ENCODE measurements at places on chromosomes 7 and 10.
A peak's percentile ranks its signal among the peaks of the same experiment; 100 is the strongest.

- peaks cover 22% of the 10 kb centered on the region for H3K4me1 ChIP-seq
- peaks cover 5% of the 10 kb centered on the region for H3K36me3 ChIP-seq
- H3K27ac ChIP-seq = peak overlapping the region; percentile 7
Measured at GRCh38 chr10:69914398-69915214, 112.9 kb downstream of the COL13A1 start.

- H3K27ac ChIP-seq = no peak overlapping the region
- DNase-seq = no peak
- no peaks in the 10 kb centered on the region for H3K27me3 ChIP-seq
- no peaks in the 10 kb centered on the region for H3K36me3 ChIP-seq
Measured at GRCh38 chr10:76190634-76191270, 759.3 kb downstream of the LRMDA start.

DNA sequence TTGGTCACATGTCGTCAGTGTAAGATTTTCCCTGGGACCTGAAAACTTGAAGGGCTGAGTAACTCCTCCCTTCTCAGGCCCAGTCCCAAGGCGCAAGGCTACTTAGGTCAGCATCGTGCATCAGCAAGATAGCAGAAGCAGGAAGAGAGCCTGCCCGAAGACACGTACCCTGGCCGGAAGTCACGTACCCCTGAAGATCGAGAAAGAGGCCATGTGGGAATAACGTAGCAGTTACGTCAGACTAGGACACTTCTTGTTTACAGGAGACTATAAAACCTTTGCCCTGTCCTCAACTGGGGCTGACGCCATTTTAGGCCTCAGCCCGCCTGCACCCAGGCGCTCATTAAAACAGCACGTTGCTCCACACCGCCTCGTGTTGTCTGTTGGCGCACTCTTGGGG, 114.3 kb upstream of the GALNT17 start:
- H3K27ac ChIP-seq = no peak overlapping the region
- no peaks in the 10 kb centered on the region for H3K36me3 ChIP-seq
- no peaks in the 10 kb centered on the region for H3K4me1 ChIP-seq
- no peaks in the 10 kb centered on the region for H3K27me3 ChIP-seq
- H3K4me3 ChIP-seq = no peak overlapping the region

DNA sequence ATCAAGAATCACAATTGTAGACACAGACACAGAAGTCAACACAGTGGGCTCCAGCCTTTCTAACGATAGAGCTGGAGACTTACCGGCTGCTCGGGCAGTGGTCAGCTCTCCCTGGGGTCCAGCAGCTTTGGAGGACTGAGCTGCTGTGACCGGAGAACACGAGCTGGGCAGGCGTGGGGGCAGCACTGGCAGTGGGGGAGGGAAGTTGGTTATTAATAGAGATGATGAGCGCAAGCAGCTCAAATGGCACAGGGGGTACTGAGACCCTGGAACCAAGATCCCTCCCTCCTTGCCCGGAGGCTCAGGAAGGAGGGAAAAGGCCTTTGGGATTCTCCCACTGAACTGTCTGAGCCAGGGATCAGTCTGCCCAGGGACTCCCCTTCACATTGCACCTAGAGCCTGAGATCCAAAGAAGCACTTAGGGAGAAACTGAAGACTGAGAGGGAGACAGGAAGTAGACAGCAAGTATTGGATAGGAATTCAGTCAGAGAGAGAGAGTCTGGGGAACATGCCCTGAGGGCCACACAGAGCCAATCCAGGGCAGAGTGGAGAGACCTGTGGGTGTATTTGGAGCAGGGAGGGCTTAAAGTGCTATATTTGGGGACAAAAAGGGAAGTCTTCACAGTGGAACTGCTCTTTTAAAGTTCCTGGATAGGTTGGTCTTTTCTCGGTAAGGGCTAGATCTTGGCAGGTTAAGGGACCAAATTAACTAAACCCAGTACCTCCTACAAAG, at the start of gene MYOZ1:
Gene MYOZ1 (minus strand): TSS at position 147 of the 733 bp plus-strand sequence. CDS start 1,457 bp downstream, outside the sequence.
- no peaks in the 10 kb centered on the region for H3K36me3 ChIP-seq
- no peaks in the 10 kb centered on the region for H3K4me1 ChIP-seq
- no peak for DNase-seq

DNA sequence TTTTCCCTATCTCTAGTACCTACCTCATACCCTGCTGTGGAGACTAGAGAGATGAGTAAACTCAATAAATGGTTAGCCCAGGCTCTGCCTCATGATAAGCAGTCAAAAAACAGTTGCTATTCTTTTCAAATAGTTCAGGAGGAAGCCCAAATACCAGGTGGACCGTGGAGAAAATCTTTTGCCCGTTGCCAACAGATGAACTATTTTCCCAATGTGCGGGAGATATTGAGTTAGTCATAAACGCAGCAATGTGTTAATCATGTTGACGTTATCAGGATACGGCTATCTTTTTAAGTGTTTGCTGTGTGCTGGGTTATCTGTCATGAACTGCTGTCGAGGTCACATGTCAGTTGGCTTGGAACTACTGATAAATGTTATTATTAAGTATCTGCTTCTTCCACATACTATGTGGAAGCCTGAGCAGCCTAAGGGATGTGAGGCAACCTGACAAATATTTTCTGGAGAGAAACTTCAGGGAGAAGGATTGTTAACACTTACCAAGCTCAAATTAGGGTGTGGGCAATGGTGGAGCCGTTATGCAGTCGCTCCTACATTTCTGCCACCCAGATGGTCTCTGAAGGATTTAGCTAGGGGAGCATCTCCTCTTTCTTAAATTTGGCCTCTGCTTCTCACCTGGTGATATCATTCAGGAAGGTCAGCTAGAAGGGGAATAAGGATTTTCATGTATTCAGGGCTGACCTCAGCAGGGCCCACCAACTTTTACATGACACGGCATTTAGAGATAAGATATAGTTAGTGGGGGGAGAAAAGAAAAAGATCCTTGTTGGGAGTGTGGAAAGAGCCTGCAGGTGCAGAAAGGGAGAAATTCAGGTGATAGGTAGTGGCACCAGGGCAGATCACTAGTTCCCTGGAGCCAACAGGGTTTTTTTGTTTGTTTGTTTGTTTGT, 33.5 kb upstream of the SLC26A3 start:
- H3K4me1 ChIP-seq = no peaks in the 10 kb centered on the region
- H3K27me3 ChIP-seq = no peaks in the 10 kb centered on the region
- H3K4me3 ChIP-seq = no peak overlapping the region
- DNase-seq = no peak
- H3K36me3 ChIP-seq = no peaks in the 10 kb centered on the region

GRCh38 chr7:110296321-110296720, 794.6 kb upstream of the LRRN3 start:
- no peaks in the 10 kb centered on the region for H3K27me3 ChIP-seq
- no peak overlapping the region for H3K4me3 ChIP-seq
- H3K36me3 ChIP-seq = no peaks in the 10 kb centered on the region
- no peaks in the 10 kb centered on the region for H3K4me1 ChIP-seq
- no peak for DNase-seq

DNA sequence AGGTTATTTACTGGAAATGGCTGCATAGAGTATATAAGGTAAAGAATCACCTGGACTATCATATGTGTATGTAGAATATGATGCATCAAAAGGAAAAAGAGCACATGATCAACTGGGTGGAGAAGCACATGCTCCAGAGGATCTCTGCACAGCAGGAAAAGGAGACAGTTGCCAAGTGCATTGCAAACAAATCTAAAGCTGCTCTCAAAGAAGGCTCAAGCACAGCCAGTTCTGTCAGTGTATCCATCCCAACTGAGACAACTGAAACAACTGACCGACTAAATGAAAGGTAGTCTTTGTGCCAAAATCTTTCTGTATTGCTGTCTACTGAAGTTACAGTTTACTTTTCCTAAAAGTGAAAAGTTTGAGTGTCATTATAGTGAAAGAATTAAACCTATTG, 83.2 kb upstream of the SGCE start:
- H3K36me3 ChIP-seq = no peaks in the 10 kb centered on the region
- H3K27ac ChIP-seq = no peak overlapping the region
- no peaks in the 10 kb centered on the region for H3K4me1 ChIP-seq
- H3K4me3 ChIP-seq = no peak overlapping the region

DNA sequence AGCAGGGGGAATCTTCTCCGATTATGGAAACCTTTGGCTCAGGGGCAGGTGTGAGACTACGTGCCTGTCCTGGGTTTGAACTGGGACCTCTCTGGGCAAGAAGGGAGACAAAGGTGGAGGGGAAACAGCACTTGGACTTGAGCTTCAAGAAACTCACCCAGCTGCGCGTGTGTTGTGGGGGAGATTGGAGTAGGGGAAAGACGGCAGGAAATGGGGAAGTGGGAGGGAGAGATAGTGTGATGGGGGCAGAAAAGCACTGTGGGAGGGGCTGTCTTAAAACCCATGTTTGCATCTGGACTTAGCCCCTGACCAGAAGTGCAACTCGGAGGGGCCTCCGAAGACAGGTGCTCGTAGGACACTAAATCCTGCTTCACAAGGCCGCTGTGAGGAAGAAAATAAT, 107.0 kb downstream of the HIP1 start:
- H3K36me3 ChIP-seq = no peaks in the 10 kb centered on the region
- no peak for DNase-seq
- no peak overlapping the region for H3K4me3 ChIP-seq
- H3K27ac ChIP-seq = no peak overlapping the region
- H3K27me3 ChIP-seq = no peaks in the 10 kb centered on the region

DNA sequence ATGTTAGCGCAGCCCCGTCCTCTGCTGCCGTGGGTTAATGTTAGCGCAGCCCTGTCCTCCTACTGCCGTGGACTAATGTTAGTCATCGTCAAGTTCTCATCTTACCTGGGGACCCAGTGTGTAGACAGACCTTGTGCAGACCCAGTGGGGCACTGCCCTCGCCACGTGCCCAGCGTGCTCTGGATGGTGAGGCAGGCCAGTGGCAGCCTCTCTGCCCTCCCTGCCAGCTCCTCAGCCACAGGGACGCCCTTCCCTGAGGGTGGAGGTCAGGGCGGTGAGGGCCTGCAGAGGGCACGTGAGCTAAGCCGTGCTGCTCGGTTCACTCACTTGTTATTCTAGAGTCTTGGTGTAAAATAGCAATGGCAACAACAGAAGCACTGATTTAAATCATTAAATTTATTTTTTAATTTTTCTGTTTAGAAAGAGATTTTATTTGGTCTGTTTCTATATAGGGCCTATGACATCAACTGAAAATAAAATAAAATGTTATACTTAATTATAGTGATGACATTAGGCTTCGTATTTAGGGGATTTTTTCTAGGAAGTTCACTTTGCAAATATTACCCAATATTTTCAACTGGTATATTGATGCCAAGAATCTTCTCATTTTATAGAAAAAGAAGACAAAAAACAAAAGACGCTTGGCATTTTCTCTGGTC, 48.4 kb downstream of the NKX6-2 start:
- DNase-seq = no peak
- no peaks in the 10 kb centered on the region for H3K27me3 ChIP-seq
- H3K27ac ChIP-seq = no peak overlapping the region

DNA sequence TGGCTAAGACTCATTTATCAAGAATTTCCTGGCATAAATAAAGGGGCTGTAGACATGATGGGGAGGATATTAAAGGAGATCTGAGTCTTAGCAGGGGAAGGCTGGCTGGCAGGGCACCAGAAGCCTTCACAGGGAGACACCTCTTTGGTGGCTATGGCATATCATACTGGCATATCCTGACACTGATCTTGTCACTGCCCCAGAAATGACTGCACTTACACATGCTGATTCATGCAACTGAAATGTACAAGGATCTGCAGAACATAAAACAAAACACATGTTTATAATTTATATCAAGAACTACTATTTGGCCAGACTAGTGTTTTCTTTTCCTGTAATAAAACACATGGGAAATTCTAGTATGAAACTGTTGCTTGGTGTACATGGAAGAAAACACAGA, 5.5 kb upstream of the LIPN start:
- H3K36me3 ChIP-seq = no peaks in the 10 kb centered on the region
- DNase-seq = no peak
- no peak overlapping the region for H3K4me3 ChIP-seq
- no peak overlapping the region for H3K27ac ChIP-seq
- no peaks in the 10 kb centered on the region for H3K27me3 ChIP-seq
- H3K4me1 ChIP-seq = no peaks in the 10 kb centered on the region

- H3K4me3 ChIP-seq = no peak overlapping the region
- no peaks in the 10 kb centered on the region for H3K4me1 ChIP-seq
- no peak for DNase-seq
Measured at GRCh38 chr10:19154375-19154774, 105.8 kb downstream of the MALRD1 start.

DNA sequence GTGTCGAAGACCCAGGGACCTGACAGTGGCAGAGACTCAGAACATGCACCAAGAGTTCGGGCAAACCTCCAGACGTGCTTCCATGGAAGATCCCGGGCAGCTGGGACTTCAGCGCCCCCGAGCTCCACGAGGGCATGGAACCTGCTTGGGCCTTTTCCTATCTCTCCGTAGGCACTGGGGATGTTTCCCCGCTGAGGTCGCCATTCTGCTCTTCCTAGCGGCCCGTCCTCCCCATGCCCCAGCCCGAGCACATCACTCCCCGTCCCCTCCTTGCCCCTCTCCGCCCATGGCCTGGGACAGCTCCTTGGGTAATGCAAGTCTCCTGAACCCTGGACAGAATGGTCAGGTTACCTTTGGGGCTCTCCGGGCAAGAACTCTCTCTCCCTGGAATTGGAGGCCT, 32.3 kb upstream of the SHH start:
- no peak overlapping the region for H3K27ac ChIP-seq
- no peak overlapping the region for H3K4me3 ChIP-seq
- no peaks in the 10 kb centered on the region for H3K4me1 ChIP-seq
- no peaks in the 10 kb centered on the region for H3K36me3 ChIP-seq
- no peaks in the 10 kb centered on the region for H3K27me3 ChIP-seq

- DNase-seq = no peak
- H3K4me3 ChIP-seq = no peak overlapping the region
- H3K27me3 ChIP-seq = no peaks in the 10 kb centered on the region
Measured at GRCh38 chr10:78319371-78319770, 285.7 kb downstream of the RPS24 start.

GRCh38 chr10:70459061-70459773, 17.7 kb upstream of the NODAL start:
- no peaks in the 10 kb centered on the region for H3K27me3 ChIP-seq
- DNase-seq = no peak
- peak overlapping the region; percentile 91 for H3K27ac ChIP-seq
- no peaks in the 10 kb centered on the region for H3K36me3 ChIP-seq
- H3K4me1 ChIP-seq = peaks cover 18% of the 10 kb centered on the region
- H3K4me3 ChIP-seq = peak overlapping the region; percentile 47

DNA sequence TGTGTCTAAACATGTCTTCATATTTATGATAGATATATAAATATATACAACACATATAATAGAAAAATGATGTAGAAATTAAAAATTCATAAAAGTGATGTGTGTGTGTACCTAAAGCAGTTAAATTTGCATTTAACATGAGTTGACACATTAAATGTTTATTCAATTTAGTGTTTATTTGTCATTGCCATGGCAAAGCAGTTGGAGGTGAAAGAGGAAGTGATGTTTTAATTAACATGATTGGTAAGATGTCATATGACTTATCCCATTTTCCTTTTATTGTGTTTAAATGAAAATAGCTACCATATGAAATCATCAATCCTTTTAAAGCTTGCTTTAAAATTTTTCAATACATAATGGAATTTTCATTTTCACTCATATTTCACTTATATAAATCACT, 452.6 kb downstream of the SUGCT start:
- DNase-seq = no peak
- no peaks in the 10 kb centered on the region for H3K27me3 ChIP-seq
- H3K36me3 ChIP-seq = no peaks in the 10 kb centered on the region

All from ascending aorta (tissue), 2 donors.